ENCODE measurements at places on chromosomes 16 and 17. TPM values are rescaled to one million over a fixed set of nuclear protein-coding genes. Genes with fewer than 3 reads are reported as not detected.
A peak's percentile ranks its signal among the peaks of the same experiment; 100 is the strongest.

- no peaks in the 10 kb centered on the region for H3K4me1 ChIP-seq
- no peak for DNase-seq
- no peak overlapping the region for H3K4me3 ChIP-seq
- no peaks in the 10 kb centered on the region for H3K36me3 ChIP-seq
Observed at GRCh38 chr16:89607937-89608740, 5.3 kb upstream of the DPEP1 start.

GRCh38 chr17:71921796-71922195 lies 199.0 kb upstream of the SOX9 start:
- no peaks in the 10 kb centered on the region for H3K36me3 ChIP-seq
- H3K27me3 ChIP-seq, result no peaks in the 10 kb centered on the region
- no peak for DNase-seq
- H3K27ac ChIP-seq, result no peak overlapping the region
- no peaks in the 10 kb centered on the region for H3K4me1 ChIP-seq

DNA sequence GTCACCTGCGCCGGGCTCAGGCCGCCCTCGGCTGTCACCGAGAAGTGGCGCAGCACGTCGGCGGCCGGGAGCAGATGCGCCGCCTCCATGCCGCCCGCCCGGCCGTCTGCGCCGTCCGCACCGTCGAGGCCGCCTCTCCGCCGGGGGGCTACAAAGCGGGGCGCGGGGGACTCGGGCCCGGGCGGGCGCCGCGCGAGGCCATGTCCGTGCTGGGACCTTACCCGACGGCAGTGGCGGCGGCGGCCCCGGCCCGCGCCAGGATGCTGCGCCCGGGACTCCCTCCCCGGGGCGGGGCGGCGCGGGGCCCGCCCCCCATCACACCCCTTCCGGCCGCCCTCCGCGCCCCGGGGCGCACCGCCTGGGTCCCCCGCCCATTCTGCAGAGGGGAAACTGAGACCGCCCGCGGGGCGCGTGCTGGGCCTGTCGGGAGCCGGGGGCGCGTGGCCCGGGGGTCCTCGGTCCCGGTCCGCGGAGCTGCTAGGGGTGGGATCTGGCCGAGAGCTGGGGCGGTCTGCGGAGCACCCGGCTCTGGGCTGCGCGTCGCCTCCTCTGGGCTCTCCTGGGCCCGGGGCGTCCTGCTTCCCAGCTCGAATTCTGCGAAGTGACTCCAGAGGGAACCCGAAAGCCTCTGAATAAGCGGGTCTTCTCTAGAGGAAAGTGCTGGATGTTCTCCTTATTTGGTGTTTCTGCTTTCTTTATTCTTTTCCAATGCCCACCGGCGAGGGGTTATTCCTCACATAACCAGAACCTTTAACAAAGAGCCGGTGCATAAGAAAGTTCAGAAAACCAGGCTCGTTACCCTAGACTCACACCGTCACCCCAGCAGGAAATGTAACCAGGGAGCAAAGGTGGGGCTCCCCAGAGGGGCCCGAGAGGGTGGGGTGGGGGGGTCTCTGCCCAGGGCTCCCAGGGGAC lies at the start of gene ATP2A3:
Gene ATP2A3, minus strand, starts transcription at position 235 of the 915 bp plus-strand sequence. Its CDS starts 146 bp downstream, at position 89.
- DNase-seq, result peak; percentile 66
- H3K36me3 ChIP-seq, result no peaks in the 10 kb centered on the region
- H3K4me3 ChIP-seq, result peak within 1 kb of the TSS; percentile 47
- peak within 1 kb of the TSS; percentile 64 for H3K27ac ChIP-seq

CA4 gene
- 61.5 TPM for total RNA-seq

TEX19 gene
- total RNA-seq, result not detected

DNA sequence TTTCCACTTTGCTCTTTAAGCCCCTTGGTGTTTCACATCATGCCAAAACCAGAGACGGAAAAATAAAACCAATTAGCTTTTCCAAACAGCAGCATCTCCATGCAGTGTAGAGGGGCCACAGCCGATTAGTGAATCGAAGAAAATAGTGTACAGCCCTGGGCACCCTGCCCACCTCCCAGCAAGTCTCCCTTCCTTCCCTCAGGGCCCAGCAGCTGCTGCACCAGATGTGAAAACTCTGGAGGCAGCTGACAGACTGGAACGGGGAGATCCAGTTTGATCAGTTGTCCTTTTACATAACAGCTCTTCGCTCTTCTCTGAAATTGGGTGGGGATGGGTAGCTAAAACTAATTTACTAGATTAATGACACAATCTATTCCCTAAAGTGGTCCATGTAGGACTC lies 19.3 kb downstream of the TMEM11 start:
- peaks cover 50% of the 10 kb centered on the region for H3K36me3 ChIP-seq
- no peaks in the 10 kb centered on the region for H3K27me3 ChIP-seq
- peaks cover 16% of the 10 kb centered on the region for H3K4me1 ChIP-seq
- no peak for DNase-seq
- H3K4me3 ChIP-seq, result no peak overlapping the region

- no peak overlapping the region for H3K4me3 ChIP-seq
- no peak overlapping the region for H3K27ac ChIP-seq
- peaks cover 29% of the 10 kb centered on the region for H3K4me1 ChIP-seq
- no peak for DNase-seq
- H3K27me3 ChIP-seq, result no peaks in the 10 kb centered on the region
- H3K36me3 ChIP-seq, result peaks cover 50% of the 10 kb centered on the region
Observed at GRCh38 chr17:78113804-78114785, 14.5 kb downstream of the TMC6 start.

DNA sequence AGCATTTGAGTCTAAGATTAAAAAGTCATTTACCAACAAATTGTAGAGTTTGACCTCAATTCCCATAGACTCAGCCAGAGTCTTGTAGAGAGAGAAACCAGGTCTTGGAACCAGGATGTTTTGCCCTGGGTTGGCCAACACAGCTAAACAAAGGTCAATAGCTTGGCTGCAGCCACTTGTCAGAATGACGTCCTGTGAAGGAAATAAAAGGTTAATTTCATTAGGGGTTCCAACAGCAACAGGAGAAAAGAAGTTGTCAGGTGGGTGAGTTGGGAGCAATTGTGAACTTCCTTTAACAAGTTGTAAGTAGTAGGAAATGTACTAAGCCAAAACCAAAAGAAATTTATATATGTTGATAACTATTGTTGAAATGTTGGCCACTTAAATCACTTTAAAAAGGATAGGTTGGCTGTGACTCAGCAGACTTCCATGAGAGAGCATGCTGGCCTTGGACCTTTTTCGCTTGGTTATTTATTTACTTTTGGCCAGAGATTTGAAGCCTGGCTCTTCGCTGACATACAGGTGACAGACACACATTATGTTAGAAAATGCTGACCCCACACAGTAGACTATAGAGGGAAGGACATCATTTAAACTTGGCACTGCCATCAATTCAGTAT lies 4.3 kb downstream of the TAT start:
- no peaks in the 10 kb centered on the region for H3K27me3 ChIP-seq
- no peak for DNase-seq
- H3K4me1 ChIP-seq, result peaks cover 3% of the 10 kb centered on the region

DNA sequence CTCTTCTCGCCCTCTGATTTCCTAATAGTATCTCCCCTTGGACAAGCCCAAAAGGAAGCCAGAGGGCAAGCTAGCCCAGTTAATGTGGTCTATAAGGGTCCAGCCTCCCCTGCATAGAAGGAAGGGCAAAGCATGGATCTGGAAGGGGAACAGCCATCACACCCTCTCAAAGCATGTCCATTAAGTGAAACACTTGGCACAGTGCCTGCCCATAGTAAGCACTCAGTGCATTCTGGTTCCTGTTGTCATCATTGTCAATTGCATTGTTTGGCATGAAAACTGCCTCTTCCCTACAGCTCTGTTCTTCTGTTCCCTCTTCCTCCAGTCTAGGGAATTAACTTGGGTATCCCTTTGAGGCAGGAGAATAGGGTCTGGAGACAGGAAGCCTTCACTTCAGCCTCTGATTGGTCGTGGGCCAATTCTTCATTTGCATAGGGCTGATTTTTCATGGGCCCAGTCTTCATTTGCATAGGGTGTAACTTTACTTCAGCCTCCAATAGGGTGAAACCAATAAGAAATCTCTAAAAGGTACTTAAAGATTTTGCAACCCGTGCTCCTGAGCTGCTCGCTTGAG lies 81.4 kb downstream of the C17orf67 start:
- H3K4me3 ChIP-seq, result no peak overlapping the region
- H3K27ac ChIP-seq, result no peak overlapping the region
- H3K36me3 ChIP-seq, result no peaks in the 10 kb centered on the region

DNA sequence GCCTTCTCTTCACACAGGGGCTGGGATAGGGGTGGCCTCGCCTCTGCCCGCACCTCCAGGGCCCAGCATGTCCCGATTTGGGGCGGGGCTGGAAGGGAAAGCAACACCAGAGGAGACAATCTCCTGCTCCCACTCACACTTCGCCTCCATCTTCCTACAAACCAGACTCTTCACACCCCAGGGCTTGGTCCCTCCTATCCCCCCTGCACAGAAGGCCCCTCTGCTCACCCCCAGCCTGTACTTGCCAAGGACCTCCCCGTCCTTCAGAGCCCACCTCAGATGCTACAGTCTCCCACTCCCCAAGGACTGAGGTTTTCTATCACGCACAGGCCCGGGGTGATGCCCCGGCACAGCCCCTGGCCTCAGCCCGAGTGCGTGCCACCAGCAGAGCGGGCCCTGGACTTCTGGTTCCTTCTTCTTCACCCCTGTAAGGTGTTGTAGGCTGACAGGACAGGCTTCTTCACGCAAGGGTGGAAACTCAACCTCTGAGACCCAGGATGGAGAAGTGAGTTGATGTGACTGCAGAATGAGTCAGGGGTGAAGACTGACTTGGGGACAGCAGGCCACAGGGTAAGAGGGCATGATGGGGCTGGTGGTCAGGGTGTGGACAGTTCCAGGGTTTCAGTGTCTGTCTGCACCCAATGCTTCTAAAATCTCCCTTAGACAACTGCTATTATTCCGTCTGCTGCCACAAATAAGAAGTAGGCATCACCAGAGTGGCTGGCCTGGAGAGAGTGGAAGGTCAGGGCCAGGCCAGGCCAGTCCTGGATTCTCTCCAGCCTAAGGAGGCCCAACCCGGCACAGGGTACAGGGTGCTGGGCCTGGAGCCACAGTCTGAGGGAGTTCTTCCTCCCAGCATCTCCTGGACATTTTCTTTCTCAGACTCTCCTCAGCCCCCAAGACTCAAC lies 2.5 kb downstream of the ITGAE start:
- peaks cover 7% of the 10 kb centered on the region for H3K4me1 ChIP-seq
- no peaks in the 10 kb centered on the region for H3K36me3 ChIP-seq
- peak overlapping the region; percentile 54 for H3K27ac ChIP-seq
- no peak overlapping the region for H3K4me3 ChIP-seq

GRCh38 chr17:17206913-17207335 lies 791 bp upstream of the PLD6 start:
- H3K36me3 ChIP-seq, result peaks cover 11% of the 10 kb centered on the region
- no peak for DNase-seq
- H3K27ac ChIP-seq, result peak overlapping the region; percentile 85

PRAC1 gene
- not detected for total RNA-seq

DNA sequence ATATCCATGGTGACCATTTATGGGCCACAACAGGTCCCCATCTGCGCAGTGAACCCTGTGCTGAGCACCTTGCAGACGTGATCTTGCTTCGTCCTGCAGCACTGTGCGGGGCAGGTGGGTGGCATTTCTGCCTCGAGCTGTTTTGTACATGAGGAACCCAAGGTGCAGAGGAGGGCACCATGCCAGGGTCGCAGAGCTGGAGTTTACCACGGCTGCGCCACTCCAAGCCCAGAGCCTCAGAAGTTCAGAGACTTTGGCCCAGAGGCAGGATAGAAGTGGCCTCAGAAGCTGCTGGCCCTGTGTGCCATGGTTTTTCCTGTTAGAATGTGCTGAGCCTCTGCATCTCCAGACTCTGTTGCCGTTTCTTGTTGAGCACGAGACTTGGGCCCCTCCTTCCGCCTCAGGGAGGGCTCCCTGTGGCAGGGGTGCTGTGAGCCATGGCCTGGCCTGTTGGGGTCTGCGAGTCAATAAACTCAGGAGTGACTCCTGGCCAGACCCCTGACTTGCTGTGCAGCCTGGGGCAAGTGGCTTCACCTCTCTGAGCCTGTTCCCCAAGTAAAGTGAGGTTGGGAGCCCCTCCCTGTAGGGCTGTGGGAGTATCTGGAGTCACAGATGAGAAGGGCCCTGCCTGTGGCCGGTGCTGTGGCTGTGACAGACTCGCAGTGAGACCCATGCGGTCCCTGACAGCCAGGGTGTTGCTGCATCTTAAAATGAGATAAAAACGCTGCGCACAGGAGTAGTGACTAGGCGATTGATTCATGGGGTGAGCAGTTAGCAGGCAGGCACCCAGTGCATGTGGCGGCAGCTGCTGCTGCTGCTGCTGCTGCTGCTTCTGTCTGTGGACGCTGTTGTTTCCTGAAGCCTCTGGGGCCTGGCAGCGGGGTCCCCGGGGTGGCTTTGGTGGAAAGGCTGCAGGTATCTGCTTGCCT lies 11.8 kb downstream of the MAP2K3 start:
- no peak for DNase-seq
- H3K4me1 ChIP-seq, result peaks cover 3% of the 10 kb centered on the region
- H3K4me3 ChIP-seq, result no peak overlapping the region
- no peak overlapping the region for H3K27ac ChIP-seq

All from upper lobe of left lung (tissue), 6 donors.